ENCODE measurements at places on chromosomes 1 and 21.

GRCh38 chr21:8998946-8999681, 1522.3 kb upstream of the TPTE start:
- no peak for DNase-seq

GRCh38 chr1:145863282-145864018, 4.6 kb upstream of the PIAS3 start:
- DNase-seq, result no peak

DNA sequence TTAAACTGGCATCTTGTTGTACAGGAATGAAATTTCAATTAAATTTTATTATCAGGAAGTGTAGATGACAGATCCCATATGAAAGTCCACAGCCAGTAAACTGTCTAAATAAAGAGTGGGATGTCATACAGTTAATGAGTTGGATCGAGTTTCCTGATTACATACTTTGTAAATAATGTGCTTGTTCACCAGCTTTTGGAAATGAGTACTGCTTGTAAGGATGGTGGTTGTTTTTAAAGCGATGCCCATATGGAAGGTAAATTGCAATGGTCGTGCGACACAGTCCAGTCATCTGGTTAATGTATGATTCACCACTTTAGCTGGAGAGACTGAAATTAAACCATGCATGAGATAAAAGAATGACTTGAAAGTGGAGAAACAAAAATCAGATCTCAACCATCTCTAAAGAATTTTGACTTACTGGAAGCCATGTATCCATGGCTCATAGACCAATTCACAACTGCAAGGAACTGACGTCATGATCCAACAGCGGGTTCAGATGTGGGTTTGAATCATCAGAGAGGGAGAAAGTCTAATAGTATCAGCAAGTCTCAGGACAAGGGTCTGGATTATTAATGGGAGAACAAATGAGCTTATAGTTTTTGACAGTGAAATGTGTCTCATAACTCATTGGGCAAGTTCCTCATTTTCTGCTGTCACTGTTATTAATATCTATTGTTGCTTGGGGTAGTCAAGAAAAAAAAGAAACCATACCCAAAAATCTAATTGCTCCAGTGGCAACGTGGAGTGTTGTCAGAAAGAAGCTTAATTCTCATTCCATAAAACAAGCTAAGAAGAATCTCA, 49.0 kb downstream of the MAP10 start:
- DNase-seq, result no peak

DNA sequence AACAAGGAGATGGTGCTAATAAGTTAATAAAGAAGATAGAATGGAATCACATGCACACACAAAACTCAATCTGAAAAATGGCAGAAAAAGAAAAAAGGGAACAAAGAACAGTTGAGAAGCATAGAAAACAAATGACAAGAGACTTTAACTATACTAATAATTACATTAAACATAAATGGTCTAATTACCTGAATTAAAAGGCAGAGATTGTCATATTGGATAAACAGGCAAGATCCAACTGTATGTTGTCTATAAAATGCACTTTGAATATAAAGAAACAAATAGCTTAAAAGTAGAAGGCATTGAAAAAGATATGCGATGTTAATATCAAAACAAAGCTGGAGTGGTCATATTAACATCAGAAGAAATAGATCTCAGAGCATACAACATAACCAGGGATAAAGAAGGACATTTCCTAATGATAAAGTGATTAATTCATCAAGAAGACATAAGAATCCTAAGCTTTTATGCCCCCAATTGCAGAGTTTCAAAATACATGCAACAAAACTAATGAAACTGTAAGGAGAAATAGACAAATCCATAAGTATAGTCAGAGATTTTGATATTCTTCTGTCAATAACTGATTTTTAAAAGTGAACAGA, 293.5 kb downstream of the PTPRU start:
- no peak for DNase-seq

DNA sequence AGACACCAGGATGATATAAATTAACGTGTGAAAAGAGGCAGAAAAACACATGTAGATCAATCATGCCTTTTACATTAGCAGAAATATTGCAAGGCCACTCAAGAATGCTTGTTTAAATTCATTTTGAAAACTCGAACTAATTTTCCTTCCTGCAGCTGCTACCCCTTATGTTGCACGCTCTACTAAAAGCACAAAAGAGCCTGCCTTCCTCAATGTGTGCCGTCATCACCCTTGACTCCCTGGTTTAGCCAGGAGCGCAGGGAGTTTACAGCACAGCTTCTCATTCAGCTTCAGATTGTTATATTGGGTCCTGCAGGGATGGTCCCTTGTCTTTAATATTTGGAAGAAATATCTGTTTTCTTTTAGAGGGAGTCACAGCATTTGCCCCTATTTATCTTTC, 10.1 kb upstream of the ST6GALNAC5 start:
- no peak for DNase-seq

GRCh38 chr1:26317612-26318337, at the start of gene CD52:
Gene CD52, plus strand, starts transcription at chr1:26317958. Its CDS starts 60 bp downstream, at chr1:26318018.
- DNase-seq, result no peak

GRCh38 chr1:156337052-156337887, 822 bp downstream of the CCT3 start:
- no peak for DNase-seq

GRCh38 chr21:35252831-35253230, 203.7 kb upstream of the RUNX1 start:
- DNase-seq, result no peak

- DNase-seq, result no peak
Observed at GRCh38 chr1:196593955-196594354, 14.3 kb downstream of the KCNT2 start.

GRCh38 chr1:58932859-58933598, 149.2 kb upstream of the JUN start:
- DNase-seq, result no peak

- DNase-seq, result no peak
Observed at GRCh38 chr1:61776091-61776490, 33.8 kb downstream of the PATJ start.

- DNase-seq, result no peak
Observed at GRCh38 chr1:206893380-206893779, 3.9 kb upstream of the IL24 start.

DNA sequence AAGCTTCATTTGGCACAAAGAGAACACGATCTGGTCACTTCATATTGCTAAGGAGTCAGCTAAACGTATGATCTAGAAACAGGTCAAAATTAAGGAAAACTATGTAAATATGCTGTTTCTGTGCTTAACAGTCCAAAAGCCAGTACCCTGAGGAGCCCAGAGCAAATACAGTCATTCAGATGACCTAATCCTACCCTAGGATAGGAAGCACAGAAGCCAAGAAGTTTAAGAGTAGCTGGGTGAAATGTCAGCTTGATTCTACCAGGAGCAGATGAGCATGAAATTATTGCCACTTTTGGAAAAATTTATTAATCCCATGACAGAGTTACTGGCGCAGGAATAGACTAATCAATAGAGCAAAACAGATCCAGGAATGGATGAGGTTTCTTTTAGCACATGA, 18.3 kb downstream of the SORT1 start:
- no peak for DNase-seq

DNA sequence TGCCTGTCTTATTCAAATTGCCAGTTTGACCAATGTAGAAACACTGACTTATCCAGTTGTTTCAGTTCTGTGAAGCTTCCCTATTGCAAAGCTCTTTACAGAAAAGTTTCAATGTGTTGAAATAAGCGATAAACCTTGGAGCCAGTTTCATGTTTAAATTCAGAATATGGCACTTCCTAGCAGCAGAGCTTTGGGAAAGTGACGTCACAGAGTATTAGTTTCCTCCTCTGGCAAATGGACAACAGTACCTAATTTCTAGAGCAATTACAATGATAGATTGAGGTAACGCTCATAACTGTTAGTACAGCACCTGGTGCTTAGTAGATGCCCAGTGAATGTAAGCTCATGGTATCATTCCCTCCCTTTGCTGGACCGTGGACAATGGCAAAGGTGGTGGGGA, 527.5 kb upstream of the DAB1 start:
- no peak for DNase-seq

DNA sequence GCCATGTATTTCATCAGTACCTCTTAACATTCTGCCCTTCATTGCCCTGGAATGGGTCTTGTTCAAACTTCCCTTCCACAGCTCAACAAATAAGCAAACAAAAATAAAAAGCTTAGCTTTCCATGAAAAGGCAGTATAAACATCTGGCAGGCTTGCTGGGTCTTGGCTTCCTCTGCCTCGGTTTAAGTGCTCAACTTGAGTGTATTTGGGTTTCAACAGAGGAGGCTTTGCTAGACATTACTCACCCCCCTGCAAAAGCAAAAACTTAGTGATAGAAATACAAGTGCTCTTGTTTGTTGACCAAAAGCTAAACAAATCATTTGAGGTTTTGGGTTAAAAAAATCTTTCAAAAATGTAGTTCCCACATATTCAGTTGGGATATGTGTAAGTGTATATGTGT, 518.5 kb downstream of the PLPP3 start:
- DNase-seq, result no peak

DNA sequence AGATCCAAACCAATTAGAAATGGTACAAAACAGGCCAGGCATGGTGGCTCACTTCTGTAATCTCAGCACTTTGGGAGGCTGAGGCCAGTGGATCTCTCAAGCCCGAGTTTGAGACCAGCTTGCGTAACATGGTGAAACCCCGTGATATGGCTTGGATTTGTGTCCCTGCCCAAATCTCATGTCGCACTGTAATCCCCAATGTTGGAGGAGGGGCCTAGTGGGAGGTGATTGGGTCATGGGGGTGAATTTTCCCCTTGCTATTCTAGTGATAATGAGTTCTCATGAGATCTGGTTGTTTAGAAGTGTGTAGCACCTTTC, 7.0 kb upstream of the VASH2 start:
- DNase-seq, result no peak

- DNase-seq, result no peak
Observed at GRCh38 chr1:177546346-177546745, 375.6 kb downstream of the BRINP2 start.

GRCh38 chr1:34060901-34061415, 104.1 kb downstream of the CSMD2 start:
- no peak for DNase-seq

DNA sequence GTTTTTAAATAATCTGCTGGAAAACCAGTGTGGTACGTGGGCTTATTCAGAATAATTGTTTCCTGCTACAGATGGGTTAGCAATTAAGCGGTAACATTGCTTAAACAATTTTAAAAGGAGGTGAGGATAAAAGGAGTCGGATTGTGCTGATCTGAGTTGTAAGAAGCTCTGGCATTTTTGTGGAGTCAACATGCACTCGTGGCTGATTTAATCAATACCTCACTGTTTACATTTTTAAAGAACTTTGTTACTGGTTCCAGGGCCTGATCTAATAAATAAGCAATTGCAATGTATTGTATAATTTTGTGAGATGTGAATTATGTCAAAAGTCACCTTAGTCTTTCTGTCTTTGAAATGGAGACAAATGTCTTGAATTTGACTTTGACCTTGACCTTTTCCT, 474.0 kb downstream of the SETD4 start:
- no peak for DNase-seq

DNA sequence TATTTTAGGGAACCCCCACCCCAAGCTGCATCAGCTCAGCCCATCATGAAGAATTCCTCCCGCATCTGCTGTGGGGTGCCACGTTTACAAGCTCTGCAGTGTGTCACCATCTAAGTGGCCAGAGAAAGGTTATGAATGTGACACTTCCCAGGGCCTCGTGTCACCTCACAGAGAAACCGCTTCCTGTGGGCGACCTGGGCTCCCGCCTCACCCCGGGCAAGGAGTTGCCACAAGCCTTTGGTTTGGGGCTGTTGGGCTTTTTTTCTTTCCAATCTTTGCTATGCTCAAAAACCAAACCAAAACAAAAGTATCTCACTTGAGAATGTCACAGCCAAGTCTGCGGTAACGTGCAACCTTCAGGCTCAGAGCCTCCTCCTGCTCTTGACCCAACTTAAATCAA, 82.1 kb upstream of the ARHGEF16 start:
- DNase-seq, result no peak

DNA sequence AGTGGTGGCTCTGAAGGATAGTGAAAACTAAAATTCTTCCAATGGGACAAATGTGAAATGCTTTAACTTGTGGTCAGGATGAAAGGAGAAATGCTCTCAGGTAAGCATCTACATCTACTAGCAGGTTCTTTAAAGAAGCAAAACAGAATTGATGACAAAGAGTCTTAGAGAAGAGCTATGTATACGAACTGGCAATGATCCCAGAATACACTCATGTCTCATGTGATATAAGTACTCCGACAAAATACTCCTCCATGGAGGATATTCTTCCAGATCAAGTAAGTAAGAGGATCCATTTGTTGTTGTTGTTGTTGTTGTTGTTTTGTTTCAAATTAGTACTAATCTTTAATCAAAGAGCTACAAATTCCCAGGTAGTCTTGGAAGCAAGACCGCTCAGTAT, 174.0 kb upstream of the ATP1B1 start:
- no peak for DNase-seq

DNA sequence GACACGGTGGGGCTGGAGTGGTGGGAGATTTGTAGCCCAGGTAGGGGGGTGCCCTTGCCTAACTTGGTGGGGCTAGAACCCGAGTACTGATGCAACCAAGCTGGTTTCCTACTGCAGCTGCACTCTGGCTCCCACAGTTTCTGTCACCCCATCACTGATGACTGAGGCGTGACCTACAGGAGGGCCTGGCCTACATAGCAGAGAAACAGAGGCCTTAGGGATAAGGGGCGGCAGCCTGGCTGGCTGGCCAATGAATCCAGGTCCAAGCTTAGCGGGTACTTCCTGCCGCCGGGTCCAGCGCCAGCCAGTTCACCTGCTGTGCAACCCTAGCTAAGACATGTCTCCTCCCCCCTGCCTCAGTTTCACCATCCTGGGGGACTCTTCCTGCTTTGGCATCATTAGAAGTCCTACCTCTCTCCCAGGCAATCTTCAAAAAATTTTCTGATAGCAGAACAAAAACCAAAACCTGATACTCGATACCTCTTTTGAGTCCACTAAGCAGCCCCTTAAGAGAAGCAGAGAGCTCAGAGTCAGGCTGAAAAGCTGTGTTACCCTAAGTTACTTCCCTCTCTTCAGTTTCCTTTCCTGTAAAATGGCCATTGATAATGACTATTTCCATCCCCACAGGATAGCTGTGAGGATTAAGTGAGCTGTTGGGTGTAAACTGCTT, 27.3 kb upstream of the RNF19B start:
- no peak for DNase-seq

DNA sequence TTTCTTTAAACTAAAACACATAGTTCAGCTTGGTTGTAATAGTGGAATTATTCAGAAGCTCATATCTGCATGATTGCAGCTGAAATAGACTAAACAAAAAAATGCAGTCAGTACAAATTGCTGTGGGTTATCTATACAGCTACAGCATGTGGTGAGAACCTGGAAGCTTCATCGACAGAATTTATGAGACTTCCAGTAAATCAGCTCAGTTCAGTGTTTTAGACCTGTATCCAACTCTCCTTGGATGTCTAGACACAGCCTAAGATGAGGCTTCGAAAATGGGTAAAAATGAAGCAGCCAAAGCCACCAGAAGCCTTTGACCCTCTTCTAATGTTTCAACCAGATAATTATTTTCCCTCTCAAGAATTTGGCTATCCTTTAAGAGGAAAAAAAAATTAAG, 127.1 kb upstream of the C1orf105 start:
- no peak for DNase-seq

GRCh38 chr1:243597383-243597782, 252.7 kb downstream of the AKT3 start:
- DNase-seq, result no peak

GRCh38 chr1:7581754-7582459, 189.2 kb upstream of the VAMP3 start:
- DNase-seq, result no peak

- no peak for DNase-seq
Observed at GRCh38 chr1:28579401-28579800, 12.7 kb upstream of the RAB42 start.

- no peak for DNase-seq
Observed at GRCh38 chr1:27864264-27864895, 8.0 kb upstream of the THEMIS2 start.
